Thoracic aorta (tissue), 2 donors: ENCODE measurements at places on chromosomes 16 and 17. TPM values are rescaled to one million over a fixed set of nuclear protein-coding genes. Genes with fewer than 3 reads are reported as not detected.

DNA sequence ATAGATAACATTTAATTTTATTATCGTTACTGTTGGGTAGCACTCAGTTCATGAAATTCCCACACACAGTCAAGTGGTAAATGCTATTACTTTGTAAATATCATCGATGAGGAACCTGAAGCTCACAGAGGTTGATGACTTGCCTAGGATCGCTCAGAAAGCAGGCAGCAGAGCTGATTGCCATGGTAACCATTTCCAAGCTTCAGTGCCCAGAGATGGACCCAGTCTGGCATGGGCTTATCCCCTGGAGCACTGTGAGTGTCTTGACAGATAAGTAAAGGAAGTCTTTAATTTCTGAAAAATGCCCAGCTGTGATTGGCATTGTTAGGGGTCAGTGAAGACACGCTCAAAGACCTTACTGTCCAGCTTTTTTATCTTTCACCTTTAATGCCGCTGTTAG is 95.0 kb downstream of the PRKCB start:
- no peaks in the 10 kb centered on the region for H3K4me1 ChIP-seq
- no peaks in the 10 kb centered on the region for H3K27me3 ChIP-seq
- no peaks in the 10 kb centered on the region for H3K36me3 ChIP-seq
- no peak overlapping the region for H3K4me3 ChIP-seq
- no peak for DNase-seq
- no peak overlapping the region for H3K27ac ChIP-seq

- no peaks in the 10 kb centered on the region for H3K36me3 ChIP-seq
- DNase-seq = no peak
- no peak overlapping the region for H3K27ac ChIP-seq
- H3K4me1 ChIP-seq = no peaks in the 10 kb centered on the region
- H3K27me3 ChIP-seq = no peaks in the 10 kb centered on the region
Measured at GRCh38 chr17:76816590-76817135, 51.5 kb upstream of the MGAT5B start.

GRCh38 chr17:77555741-77556291 is 402.7 kb upstream of the TNRC6C start:
- peaks cover 3% of the 10 kb centered on the region for H3K4me1 ChIP-seq
- no peak overlapping the region for H3K27ac ChIP-seq
- DNase-seq = no peak
- no peak overlapping the region for H3K4me3 ChIP-seq
- H3K27me3 ChIP-seq = no peaks in the 10 kb centered on the region

GRCh38 chr16:51148678-51149228 is 2.3 kb downstream of the SALL1 start:
- H3K27ac ChIP-seq = no peak overlapping the region
- H3K4me3 ChIP-seq = no peak overlapping the region
- no peak for DNase-seq
- H3K36me3 ChIP-seq = no peaks in the 10 kb centered on the region

DNA sequence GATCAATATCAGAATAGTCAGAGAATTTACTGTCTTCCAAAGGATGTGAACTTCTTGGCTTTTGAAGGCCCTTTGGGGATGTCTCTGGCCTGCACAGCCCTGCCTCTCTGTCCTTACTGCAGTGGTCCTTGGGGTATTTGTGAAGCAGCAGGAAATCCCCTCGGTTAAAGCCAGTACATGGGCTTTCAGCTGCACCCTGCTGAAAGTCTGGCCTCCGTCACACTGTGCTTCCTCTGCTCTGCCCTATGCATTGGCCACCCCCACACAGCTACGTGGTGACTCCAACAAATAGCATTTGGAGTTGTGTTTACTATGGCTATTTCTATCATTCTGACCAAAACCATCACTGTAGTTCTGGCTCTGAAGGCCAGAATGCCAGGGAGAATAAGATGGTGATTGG is 21.2 kb downstream of the SYCE1L start:
- no peaks in the 10 kb centered on the region for H3K36me3 ChIP-seq
- no peaks in the 10 kb centered on the region for H3K27me3 ChIP-seq
- H3K4me3 ChIP-seq = no peak overlapping the region
- H3K27ac ChIP-seq = no peak overlapping the region
- peaks cover 4% of the 10 kb centered on the region for H3K4me1 ChIP-seq
- no peak for DNase-seq

The FZD2 gene
- 24.2 TPM for total RNA-seq

The CTRL gene
- total RNA-seq = 0.54 TPM

The FBXL19 gene
- 18.7 TPM for total RNA-seq

The HOXB6 gene
- total RNA-seq = 9.9 TPM
